Pons (tissue), 1 donor: ENCODE measurements at places on chromosomes 16 and 17.

DNA sequence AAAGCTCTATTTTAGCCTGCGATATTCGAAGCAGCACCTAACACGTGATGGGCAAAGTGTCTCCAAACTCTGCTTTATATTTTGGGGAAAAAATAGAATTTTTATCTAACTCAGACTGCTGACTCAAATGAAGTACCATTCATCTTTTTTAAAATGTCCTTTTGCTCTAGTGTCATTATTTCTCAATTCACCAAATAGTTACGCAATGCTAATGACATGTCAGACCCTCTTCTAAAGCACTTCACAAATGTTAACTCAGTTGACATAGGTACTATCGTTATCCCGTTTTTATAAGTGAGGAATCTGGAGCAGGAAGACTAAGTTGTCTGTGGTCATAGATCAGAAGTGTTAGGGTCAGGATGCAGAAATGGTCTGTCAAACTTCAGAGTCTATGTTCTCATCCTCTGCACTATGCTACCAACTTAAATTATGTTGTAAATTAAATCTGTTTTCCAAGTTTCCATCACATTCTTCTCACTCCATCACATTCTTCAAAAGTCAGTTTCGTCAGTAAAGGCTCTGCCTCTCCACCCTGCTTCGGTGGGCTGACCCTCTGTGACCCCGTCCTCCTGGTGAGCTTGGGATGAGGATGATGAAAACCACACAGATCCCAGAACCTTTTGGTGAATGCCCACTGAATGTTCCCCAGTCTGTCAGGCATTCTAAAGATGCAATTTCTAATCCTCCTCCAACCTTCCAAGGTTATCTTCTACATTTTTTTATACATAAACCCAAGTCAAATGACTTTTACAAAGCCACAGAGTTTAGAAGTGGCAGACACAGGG is 102.8 kb downstream of the ADAMTS18 start:
- no peak for DNase-seq

DNA sequence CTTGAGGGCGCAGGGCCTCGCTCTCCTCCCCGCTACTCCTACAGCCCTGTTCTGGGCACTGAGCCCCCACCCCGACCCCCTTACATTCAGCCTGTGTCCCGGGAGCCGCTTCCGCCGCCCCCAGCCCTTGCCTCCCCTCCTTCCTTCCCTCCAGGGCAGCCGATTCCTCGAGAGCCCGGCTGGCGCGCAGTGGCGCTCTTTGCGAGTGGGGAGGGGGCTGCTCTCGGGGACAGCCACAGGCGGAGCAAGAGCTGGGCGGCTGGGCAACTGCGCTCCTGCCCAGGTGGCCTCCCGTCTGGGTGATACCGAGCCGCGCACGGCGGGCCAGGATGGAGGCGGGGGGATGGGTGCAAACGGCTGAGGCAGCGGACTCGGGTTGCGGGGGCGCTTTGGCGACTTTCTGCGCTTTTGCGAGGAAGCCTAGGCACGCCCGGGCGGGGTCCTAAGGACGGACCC is 1.2 kb downstream of the MMP15 start:
- DNase-seq: no peak

- no peak for DNase-seq
Observed at GRCh38 chr17:3641717-3642486, 5.3 kb downstream of the CTNS start.

- no peak for DNase-seq
Observed at GRCh38 chr17:61175298-61176142, 224.1 kb upstream of the TBX2 start.

DNA sequence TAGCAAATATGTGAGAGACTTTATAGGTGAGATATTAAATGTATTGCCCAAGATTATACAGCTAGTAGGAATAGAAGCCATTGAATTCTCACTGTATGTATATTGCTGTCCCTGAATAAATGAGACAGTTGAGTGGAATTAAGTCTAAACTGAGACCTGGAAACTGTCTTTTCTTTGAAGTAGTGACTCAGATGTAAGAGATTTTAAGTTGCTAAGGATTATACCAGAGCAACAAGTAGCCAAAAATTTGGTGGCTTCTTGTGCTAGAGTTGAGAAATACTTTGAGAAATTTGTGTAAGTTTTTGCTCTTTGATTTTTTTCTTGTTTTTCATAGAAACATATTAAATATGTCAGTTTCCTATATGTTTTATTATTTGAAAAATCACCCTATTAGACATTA is 58.7 kb downstream of the TANC2 start:
- DNase-seq: no peak

DNA sequence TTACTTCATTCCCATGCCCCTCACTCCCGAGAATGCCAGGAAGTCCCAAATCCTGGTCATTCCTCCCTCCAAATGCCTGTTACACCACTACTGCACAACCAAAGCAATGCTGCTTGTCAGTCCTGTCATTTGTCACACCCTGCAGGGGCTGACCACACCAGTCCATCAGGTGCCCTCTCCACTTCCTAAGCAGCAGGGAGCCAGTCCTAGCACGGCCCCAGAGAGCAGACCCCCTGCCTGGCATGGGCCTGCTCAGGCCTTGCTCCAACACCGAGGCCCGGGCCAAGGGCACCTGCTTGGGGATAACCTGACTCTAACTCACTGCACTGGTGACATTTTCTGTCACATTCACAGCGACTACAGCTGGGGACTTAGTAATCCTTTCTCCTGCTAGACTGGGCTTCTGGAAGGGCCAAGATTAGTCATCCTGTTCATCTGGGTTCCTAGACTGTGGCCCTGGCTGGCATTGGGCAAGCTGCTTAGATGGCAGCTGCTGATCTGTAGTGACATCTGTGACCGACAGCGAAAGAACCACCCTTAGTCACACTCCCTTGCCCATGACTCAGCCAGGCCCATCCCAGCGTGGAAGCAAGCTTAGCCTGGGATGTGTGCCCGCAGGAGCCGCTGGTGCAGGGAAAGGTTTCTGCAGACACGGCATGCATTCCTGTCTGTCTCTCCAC is 5.4 kb downstream of the ALYREF start:
- DNase-seq: no peak

GRCh38 chr16:4775005-4775404 is 8.0 kb upstream of the ZNF500 start:
- DNase-seq: no peak

- no peak for DNase-seq
Observed at GRCh38 chr17:12857592-12857991, 68.3 kb downstream of the ARHGAP44 start.

DNA sequence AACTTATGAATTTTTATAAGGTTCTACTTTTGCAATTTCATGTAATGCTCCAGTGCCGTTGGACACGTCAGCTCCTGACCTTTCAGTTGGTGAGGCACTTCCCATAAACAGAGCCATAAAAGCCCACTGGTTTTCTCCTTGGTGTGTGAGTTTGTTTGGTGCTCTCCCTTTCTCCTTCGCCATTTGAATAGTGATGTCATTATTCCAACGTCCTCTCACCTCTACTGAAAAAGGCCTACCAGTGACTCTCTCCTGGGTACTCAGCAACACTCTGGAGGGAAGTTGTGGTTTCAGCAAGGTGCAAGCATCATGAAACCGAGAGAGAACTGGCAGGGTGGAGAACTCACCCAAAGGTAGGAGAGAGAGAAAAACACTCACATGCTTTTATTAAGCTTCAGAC is 29.6 kb upstream of the HNF1B start:
- no peak for DNase-seq
